HS-5 (cell line): ENCODE measurements at places on chromosomes 7 and 10.

- DNase-seq: peak; percentile 9
Observed at GRCh38 chr10:98170249-98171117, 36.0 kb downstream of the R3HCC1L start.

GRCh38 chr10:26770069-26770468, 72.6 kb downstream of the PDSS1 start:
- no peak for DNase-seq

DNA sequence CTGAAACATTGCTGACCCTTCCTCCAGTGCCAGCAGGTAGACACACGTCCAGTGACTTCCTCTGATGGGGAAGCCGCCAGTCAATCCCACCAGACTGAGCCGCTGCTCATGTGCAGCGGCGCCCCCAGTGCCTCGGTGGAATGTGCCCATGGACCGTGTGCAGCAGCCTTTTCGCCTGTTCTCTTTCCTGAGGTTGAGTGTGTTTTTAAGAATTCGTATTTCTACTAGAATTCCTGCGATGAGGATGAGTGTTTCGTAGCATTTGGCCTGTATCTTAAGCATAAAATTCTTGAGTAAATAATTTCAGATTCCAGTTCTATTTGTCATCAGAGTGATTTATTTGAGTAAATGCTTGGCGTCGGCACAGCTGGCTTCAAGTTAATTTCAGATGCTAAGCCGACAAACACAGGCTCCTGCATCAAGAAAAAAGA, 35.4 kb downstream of the BNIP3 start:
- DNase-seq: peak; percentile 89

- no peak for DNase-seq
Observed at GRCh38 chr7:2201128-2201527, 31.6 kb downstream of the MAD1L1 start.

GRCh38 chr7:65235586-65235985, 138.1 kb upstream of the ZNF92 start:
- DNase-seq: no peak

DNA sequence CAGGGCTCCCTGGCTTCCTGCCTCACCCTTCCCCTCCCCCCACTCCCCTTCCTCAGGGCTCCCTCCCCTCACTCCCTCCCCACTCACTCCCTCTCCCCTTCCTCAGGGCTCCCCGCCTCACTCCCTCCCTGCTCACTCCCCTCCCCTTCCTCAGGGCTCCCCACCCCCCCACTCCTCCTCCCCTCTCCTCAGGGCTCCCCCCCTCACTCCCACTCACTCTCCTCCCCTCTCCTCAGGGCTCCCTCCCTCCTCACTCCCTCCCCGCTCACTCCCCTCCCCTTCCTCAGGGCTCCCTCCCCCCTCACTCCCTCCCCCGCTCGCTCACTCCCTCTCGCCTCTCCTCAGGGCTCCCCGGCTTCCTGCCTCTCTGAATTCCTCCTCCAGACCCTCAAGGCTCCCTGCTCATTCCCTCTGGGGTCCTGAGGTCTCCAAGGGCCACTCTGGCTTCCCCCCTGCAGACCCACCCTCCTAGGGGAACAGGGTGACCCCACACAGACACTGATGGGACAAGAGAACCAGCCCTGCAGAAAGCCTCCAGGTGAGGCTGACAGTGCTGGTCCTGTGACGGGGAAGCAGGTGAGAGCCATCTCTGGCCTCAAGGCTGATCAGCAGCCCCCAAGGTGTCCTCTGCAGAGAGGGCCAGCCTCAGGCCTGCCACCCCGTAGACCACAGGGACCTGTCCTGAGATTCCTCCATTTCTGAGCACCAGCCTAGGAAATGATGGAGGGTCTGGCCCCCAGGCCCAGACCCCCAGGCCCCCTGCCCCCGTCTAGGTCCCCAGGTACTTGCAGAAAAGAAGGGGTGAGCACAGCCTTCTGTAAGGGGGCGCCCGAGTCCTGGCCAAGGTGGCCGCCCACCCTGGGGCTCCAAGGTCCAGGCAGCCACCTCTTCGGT, 47.2 kb downstream of the PWWP2B start:
- DNase-seq: no peak

DNA sequence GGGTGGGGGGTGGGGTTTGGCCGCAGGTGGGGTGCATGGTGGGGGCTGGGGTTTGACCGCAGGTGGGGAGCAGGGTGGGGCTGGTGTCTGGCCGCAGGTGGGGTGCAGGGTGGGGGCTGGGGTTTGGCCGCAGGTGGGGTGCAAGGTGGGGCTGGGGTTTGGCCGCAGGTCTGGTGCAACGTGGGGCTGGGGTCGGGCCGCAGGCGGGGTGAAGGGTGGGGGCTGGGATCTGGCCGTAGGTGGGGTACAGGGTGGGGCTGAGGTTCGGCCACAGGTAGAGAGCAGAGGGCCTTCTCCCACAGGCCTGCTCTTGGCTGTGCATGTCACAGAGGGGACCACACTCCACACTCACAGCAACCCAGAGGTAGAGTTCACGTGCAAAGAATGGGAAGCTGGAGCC, 586.6 kb downstream of the PTPRN2 start:
- DNase-seq: no peak

GRCh38 chr7:47443049-47443448, 138.9 kb downstream of the TNS3 start:
- no peak for DNase-seq

GRCh38 chr10:44973323-44974081, 5.1 kb downstream of the DEPP1 start:
- DNase-seq: no peak

DNA sequence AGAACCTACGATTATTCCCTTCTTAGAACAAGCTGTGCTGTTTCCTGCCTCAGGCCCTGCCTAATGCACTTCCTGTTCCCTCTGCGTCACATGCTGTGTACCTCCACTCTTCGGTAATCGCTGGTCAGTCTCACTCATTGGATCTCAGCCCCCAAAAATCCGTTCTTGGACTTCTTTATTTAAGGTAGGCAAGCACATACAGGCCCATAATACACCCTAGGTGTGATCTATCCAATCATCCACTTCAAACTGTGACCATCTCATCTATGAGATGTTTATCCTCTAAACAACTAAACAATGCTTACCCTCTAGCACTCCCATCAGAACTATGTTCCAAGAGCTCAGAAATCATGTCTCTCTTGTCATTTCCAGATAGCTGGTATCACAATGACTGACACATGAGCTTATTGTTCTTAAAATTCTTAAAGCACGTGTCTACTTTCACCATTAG, 83.9 kb downstream of the CADPS2 start:
- no peak for DNase-seq

DNA sequence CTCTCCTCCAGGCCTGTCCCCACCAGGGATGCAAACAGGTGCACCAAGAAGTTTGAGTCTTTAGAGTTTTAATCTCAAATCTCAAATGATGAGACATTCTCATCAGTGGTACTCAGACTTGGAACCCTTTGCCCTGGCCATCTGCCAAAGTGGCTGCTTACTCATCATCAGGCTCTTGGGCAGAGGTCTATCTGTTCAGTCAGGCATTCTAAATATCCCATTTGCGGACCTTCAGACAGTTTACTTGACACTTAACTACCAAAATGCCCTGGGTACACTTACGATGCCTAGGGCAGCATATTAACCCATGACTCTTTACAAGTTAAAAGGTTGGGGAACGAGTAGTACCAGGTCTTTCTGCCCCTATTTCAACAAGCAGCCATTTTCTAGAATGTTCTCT, 61.2 kb upstream of the YAE1 start:
- DNase-seq: peak; percentile 72

GRCh38 chr7:120407010-120407409, 134.0 kb downstream of the KCND2 start:
- no peak for DNase-seq
